ENCODE measurements at places on chromosomes 2 and 18.

- no peak for DNase-seq
Observed at GRCh38 chr18:10898417-10898974, 250.9 kb downstream of the PIEZO2 start.

DNA sequence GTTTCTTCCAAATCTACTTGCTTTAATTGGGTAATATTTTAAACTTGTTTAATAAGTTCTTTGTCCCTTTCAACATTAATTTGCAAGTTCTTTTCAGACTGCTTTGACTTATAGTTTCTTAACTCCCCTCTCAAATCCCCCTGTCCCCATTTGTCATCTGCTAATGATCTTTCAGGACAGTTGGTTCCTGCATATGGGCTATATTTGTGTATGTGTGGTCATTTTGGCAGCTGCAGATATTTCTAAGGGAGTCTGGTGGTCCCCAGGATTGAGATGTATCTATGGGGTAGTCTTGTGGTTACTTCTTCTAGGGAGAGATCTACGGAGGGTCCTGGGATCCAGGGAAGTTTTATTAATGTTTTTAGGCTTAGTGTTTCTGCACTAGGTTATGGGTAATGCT is 120.6 kb upstream of the SP3 start:
- no peak for DNase-seq

DNA sequence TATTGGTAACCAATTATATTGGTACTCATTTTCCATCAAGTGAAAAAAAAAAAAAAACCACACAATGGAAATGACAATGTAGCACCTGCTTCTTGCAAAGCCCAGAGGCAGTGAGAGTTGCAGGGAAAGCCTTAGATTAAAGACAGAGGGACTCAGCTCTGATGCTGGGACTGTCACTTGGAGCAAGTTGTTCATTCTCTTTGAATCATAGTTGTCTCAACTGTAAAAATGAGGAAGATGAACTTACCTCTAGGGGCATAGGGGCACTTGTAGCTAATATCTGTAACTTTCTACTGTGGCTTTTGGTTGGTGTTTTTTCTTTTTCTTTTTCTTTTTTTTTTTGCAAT is 81.4 kb upstream of the LPIN2 start:
- no peak for DNase-seq

- no peak for DNase-seq
Observed at GRCh38 chr2:234887195-234887594, 64.6 kb upstream of the SH3BP4 start.

GRCh38 chr2:142966284-142966683 is 88.8 kb downstream of the KYNU start:
- DNase-seq = no peak
